NCI-H446 treated with DMSO at 0.1 percent for 48 hours (cell line): ENCODE measurements at places on chromosomes 12 and 14.

GRCh38 chr14:26897196-26897595 lies 299.4 kb upstream of the NOVA1 start:
- no peak for DNase-seq

- DNase-seq, result no peak
These were observed 402.3 kb downstream of the NUAK1 start for GRCh38 chr12:105736498-105736897.

DNA sequence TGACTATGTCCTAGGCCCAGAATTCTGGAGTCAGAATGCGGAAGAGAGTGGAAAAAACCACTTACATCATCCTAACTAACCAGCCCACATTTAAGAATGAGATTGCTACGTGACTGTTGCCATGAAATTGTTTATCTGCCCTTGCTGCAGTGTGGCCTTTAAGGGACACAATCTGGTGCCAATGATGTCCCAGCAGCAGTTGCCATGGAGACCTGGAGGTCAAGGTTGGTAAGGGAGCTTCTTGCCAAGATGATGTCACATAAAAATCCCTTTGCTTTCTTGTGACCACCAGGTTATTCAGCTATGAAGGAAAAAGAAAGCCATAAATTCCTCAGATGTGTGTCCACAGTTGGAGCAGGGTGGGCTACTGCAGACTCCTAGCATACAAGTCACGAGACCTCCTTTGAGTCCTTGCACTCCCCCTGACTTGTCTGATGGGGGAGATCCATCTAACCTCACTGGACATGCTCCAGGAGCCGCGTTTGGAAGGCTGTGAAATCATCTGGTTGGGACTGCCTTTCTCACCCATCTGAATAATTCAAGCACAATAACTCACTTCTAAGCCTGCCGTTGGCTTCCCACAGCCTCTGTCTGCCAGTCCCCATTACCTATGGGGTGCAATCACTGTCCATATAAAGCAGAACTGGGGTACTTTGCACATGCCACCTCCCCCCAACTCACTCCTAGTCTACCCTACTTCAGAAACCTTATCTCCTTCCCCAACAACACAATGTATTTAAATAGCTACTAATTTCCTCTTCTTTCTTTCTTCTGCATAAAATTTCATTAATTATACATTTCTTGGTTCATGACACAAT lies 165.6 kb downstream of the ZFP36L1 start:
- DNase-seq, result no peak

GRCh38 chr14:57866199-57866705 lies 360 bp upstream of the SLC35F4 start:
- no peak for DNase-seq

DNA sequence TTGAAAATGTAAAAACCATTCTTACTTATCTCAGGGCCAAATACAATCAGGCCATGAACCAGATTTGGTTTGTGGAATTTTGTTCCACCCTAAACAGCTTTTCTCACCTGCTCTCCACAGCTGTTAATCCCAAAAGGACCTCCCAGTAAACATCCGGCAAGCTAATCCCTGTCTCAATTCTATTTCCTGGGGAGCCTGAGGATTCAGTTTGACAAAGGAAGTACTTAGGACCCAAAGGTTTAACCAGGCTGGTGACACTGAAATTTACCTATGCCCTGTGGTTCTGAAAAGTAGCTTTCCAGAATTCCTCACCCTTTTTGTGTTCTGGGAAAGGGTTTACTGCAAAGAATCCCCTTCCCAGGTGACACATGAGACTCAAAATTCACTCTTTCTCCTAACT lies 15.0 kb downstream of the CAPZA3 start:
- DNase-seq, result no peak

DNA sequence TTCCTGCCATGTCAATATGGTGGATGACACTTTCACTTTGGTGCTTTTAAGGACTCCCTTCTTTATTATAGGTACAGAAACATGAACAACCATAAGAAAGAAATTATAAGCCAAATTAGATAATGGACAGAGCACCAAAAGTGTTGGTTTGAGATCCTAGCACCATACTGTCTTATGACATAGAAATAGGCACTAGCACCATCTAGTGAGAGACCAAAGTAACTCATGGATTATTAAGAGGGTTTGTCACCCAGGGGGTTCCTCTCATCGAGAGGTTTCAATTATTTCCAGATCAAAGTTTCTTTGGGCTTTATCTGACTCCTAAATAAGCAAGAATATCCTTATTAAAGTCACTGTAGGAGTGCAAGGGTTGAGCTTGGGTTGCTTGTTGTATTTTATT lies 153.0 kb upstream of the DIO2 start:
- no peak for DNase-seq

GRCh38 chr12:57934819-57935218 lies 6.5 kb upstream of the ATP23 start:
- DNase-seq, result no peak

- DNase-seq, result peak; percentile 17
These were observed 74.7 kb downstream of the LLPH start for GRCh38 chr12:66055837-66056319.

GRCh38 chr12:131046813-131047788 lies 93.4 kb downstream of the ADGRD1 start:
- DNase-seq, result no peak
